ENCODE measurements at places on chromosomes 13 and 19.
A peak's percentile ranks its signal among the peaks of the same experiment; 100 is the strongest.

DNA sequence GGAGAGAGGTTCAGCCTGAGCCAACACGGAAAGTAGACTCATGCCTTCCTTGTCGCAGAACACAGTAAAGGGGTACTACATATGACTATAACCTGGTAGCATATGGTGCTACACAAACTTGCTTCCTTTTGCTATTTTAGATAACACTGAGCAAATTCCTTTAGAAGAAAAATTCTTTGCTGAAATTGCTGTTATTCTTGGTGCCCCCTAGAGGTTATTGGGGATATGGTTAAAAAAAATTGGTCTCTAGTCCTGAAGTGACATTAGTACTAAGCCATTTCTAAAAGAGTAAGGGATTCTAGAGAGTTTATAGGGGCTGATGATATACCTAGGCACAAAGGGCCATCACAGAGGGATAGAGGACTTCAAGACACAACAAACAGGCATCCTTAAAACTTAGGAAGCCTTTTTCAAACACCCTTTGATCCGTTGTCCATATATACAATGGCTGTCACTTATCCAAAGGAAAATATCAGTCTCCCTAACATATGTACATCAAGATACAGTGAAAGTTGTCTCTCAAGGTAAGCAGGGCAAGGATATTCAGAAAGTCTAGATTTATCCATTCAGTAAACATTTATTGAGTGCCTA lies 13.9 kb upstream of the HS6ST3 start:
- DNase-seq, result no peak

DNA sequence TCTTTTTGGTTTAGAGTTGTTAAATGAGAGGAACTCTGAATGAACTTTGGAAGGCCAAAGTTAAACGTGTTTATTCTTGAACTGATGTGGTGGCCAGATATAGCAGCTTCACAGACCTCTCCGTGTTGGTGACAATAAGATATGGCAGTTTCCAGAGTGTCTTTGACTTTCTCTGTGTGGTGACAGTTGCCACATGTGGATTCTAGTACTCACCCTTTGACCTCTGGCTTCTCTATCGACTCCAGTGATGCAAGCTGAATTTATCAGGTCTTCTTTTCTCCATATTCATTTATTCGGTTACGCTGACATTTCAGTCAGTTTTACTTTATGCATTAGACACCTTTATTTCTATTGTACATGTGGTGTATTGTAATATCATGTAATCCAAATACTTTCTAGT lies 1469.5 kb downstream of the SLITRK1 start:
- DNase-seq, result no peak

DNA sequence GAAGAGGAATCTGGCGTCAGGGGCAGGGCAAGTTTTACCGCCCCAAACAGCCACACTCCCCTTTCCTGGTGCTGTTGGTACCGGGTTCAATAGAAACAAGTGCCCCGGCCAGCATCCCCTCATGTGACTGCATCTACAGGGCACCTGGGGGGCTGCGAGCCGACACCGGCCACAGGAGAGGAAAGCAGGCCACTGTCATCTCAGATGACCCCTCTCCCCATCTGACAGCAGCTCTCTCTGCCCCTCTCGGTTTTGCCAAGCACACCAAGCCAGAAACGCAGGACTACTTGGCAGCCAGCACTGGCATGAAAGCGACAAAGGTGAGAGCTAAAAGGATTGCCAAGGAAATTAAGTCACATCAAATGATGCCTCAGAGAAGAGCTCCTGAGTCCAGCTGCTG lies 37.1 kb downstream of the MLLT1 start:
- DNase-seq, result no peak

DNA sequence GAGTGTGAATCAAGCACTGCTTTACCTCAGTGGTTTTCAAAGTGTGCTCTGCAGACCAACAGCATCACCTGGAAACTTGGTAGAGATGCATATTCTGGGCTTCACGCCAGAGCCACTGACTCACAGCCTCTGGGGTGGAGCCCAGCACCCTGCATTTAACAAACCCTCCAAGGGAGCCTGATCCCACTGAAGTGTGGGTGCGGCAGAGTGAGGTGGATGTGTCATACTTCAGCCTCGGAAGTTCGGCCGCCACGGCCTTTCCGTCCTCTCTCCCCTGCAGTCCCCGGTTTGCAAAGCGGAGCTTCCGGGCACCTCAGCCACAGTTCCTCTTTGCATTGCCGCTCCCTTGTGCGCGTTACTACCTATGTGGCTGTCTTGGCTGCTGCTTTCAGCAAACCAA lies 33.3 kb upstream of the MICU2 start:
- DNase-seq, result peak; percentile 14

GRCh38 chr13:97727991-97728390 lies 225.5 kb upstream of the IPO5 start:
- DNase-seq, result no peak

DNA sequence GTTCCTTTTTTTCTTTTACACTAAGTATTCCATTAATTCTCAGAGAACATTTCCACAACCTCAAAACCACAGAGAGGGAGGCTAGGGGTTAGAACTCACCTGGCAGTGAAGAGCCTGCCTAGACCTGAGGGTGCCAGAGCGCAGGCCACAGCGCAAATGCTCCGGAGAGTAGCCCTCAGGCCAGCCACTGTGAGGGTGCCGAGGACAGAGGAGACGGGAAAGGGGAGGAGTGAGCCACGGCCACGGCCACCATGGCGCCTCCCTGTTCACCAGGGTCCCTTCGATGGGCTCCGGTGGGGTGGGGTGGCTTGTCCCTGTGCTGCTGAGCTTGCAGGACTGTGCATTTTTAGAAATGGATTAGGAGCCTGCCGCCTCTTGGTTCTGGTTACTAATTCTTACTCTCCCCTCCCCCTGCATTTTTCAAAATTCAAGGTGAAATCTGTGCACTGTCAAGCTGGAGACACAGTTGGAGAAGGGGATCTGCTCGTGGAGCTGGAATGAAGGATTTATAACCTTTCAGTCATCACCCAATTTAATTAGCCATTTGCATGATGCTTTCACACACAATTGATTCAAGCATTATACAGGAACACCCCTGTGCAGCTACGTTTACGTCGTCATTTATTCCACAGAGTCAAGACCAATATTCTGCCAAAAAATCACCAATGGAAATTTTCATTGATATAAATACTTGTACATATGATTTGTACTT lies 58.8 kb downstream of the GGACT start:
- no peak for DNase-seq

DNA sequence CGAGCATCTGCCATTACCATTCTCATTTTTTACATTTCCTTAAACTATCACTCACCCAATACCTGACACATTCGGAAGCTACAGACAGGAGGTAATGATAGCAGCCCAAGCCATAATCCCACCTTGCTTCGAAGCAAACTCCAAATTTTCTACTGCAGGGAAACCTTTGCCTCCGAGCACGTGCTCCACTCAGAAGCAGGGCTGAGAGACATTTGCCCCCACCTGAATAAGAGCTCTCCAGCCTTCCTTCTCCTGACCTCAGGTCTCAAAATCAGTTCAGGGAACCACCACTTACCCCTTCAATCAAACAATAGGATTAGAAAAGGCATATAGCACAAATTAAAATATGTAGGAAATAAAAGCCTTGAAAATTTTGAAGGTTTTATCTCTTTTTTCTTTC lies 2.3 kb upstream of the DACH1 start:
- DNase-seq, result no peak

DNA sequence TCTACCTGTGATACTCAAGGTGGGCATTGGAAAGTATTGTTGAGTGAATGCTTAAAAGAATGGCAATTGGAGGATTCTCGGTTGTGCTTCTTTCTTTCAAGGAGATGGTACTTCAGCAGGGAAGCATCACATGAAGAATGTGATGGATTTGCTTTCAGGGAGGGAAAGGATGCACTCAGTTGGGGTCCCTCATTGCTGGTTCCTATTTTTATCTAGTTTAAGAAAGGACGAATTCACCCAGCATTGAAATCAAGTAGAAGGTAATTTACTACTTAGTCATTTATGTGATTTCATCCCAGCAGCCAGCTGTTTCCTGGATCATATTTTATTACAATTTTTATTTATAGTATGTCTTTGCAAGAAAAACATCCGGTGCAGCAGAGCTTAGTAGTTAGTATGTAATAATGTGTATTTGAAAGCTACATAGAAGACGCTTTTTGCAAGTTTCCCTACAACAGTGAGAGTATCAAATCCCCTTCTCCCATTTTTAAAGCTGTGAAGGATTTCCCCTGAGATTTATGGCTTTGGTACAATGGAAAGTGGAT lies 417.9 kb downstream of the GPC5 start:
- DNase-seq, result no peak

GRCh38 chr13:101627556-101627943 lies 175.1 kb downstream of the ITGBL1 start:
- DNase-seq, result no peak

DNA sequence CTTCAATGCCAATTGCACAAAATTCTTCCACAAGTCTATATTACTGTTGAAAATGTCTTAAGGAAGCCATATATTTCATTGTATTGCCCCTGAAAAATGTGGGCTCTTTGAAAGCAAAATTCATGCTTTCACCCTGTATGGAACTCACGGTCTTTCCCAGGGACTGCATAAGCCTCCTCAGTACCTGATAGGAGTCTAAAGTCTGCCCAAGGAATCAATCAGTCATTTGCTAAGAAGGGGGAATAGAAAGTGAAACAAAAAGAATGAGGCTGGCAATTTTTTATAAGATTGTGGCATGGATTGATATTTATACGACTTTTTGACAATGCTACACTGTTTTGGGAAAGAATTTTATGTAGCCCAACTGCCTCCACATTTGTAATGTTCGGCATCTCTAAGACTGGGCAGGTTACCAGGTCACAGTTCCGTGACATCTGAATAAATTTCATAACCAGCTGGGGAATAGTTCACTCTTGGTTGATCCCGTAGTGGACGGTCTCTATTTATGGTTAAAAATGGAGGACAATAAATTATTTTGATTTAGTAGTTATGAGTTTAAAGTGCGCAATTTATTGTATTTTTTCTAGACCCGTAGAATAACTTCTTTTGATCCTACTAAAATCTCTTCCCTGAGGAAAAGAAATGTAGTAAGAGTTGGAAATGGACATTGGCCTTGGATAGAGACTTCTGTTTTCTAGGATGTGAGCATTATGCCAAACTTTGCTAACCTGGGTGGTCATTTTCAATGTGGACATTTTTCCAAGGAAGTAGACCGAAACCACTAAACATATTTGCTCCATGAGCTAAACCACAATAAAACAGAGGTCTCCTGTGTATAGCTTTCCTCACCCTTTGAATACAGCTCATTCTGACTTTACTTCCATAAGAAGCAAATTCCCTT lies 1585.4 kb downstream of the EFNB2 start:
- no peak for DNase-seq

DNA sequence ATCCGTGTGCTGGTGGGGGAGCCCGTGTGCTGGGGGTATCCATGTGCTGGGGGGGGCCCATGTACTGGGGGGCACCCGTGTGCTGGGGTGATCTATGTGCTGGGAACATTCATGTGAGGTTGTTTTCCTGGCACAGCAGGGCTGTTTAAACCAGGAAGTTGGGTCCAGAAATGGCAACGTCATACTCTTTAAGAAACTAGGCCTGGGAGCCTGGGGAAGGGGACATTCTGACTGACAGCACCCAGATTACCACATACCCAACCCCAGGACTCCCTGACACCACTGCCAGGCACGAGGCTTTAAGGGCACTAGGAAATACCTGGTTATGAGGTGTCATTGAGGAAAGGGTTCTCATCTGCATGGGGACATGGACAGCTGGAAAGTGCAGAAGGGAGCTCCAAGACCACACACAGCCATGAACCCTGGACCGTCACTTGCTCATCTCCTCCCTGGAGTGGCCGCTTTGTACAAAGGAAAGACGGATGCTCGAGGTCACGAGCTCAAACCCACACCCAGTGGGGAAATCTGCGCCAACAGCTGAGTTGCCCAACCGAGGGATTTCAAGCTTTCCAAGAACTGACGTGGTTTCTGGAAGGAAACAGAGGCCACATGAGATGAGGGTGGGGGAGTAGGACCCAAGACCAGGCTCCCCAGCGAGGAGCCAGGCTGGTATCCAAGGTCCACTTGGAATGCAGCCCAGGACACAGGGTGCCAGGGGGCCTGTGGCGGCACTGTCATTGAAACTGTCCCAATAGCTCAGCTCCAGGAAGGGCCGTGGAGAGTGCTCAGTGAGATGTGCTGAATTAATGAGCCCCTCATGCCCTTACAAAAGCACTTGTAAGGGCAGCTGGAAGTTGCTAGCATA lies 40.9 kb downstream of the RAB20 start:
- DNase-seq, result no peak

DNA sequence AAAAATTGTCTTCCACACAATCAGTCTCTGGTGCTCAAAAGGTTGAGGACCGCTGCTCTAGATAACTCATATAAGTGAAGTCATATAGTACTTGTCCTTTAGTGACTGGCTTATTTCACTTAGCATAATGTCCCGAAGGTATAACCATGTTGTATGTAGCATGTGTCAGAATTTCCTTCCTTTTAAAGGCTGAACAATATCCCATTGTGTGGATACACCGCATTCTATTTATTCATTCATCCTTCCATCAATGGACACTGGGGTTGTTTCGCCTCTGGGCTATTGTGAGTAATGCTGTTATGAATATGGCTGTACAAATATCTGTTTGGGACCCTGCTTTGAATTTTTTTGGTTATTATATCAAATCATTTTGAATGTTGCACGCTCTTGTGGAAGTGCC lies 4.6 kb upstream of the LYPD5 start:
- DNase-seq, result no peak

- DNase-seq, result no peak
These were observed 23.3 kb upstream of the CACTIN start for GRCh38 chr19:3649888-3650287.

DNA sequence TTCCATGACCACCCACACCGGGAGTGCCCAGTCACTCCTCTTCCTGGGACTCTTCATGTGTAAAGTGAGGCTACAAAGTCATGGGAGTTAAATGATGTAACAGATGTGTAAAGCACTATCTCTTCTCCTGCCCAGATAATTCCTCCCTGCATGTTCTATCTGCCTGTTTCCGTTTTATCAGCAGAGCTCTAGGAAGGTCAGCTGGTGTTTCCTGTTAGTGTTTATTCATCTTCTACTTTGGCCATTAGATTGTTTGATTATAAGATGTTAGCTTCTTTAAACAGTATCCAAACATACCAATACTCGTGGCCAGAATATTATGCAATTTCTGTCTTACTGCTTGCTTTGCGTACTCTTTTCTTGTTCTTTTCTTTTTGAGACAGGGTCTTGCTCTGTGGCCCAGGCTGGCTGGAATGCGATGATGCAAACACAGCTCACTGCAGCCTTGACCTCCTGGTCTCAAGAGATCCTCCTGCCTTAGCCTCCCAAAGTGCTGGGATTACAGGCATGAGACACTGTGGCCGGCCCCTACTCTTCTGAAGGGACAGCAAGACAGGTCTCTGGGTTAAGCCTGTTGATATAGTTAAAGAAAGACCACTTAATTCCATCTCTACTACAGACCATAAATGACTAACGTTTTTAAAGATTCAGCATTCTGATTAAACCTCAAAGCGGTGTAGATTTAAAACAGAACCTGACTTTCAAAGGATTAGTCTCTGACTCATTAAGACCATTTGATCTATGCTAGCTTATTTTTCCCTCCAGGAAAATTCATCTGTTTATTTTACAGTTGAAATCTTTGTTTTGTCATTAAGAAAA lies 97.4 kb upstream of the AKAP11 start:
- DNase-seq, result no peak

DNA sequence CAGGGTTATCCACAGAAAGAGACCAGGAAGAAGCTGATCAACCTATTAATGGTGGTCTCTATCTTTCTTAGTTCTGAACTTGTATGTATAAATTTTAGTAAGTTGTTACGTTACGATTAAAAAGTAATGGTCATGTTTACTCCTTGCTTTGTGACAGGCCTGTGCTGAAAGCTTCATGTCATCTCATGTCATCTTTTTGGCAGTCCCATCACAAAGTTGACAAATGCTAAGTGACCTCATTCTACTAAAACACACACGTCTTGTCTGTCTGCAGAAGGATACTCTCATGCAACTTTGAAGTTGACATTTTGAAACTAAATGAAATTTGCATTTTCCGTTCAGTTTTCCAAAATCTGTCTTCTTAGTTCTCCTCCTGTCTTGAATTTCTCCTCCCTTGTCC lies 345.9 kb downstream of the DNAJC15 start:
- DNase-seq, result no peak

Data from CD4-positive, alpha-beta T cell treated with Interleukin-12 subunit alpha and Interleukin-12 subunit beta, for 1 hour (primary cell).